Fibroblast of lung (primary cell): ENCODE measurements at places on chromosomes 13 and 19.
A peak's percentile ranks its signal among the peaks of the same experiment; 100 is the strongest.

- peak; percentile 68 for DNase-seq
These were observed 6.5 kb upstream of the LIPE start for GRCh38 chr19:42433503-42434260.

- no peak for DNase-seq
These were observed 723.9 kb downstream of the PCDH9 start for GRCh38 chr13:66506051-66506777.

DNA sequence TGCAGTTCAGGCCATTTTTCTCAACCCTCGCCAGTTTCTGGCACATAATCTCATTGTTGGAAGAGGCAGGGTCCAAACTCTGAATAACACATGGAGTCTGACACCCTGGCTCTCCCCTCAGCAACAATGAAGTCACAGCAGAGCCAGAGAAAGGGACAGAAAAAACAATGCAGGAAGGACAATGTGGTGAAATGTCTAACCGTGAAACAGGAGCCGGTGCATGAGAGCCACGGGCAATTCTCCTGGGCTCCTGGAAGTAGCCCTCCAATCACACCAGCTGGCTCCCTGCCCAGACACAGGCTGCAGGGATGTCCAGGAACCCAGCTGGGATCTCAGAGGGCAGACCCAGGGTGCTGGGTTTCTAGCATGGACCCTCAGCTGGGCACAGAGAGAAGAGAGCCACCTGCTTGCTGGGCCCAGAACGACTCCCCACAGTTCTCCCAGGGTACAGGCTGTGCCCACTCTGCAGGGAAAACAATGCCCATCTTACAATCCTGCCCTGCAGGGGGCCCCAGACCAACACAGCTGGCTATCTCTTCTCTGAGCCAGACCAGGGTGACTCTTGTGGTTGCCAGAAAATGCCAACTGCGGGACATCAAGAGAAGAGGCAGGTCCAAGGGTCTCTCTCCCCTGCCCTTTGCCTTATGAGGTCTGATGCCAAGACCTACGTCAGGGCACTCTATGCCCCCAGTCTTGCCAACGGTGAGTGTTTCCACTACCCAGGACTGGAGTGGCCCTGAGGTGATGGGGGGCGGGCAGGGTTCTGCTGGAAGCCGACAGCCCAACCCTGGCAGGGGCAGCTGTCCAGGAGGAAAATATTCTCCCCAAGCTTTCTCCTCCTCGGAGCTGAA is 64.5 kb downstream of the CEBPG start:
- peak; percentile 22 for DNase-seq

DNA sequence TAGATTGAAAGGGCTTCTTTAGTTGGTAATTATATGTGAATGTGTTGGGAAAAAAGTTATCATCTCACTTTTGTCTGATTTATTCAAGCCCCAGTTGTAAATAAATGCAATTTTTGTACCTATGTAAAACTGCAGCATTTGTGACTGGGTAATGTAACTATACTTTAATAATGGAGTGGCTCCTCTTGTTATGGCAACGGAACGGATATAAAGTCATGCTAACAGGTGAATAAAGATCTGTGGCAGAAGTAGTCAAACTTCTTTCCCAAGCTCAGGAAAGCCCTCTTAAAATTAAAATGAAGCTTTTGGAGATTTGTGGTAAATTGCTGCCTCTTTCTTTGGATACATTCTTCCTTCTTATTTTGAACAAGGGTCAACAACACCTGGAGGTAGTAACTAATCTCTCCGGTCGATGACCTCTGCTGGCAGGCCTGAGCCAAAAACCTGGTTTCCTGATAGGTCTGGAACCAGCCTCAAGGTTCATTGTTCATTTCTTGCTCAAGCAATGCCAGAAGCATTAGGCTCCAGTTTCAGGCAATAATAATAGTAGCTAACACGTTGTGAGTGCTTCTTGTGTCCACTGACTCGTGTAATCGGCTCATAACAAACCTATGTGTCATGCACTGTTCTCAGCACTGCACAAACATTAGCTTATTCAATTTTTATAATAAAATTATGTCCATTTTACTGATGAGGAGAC is 313.4 kb upstream of the DACH1 start:
- DNase-seq = peak; percentile 92

- DNase-seq = no peak
These were observed 89.0 kb downstream of the TEX29 start for GRCh38 chr13:111409413-111409812.

DNA sequence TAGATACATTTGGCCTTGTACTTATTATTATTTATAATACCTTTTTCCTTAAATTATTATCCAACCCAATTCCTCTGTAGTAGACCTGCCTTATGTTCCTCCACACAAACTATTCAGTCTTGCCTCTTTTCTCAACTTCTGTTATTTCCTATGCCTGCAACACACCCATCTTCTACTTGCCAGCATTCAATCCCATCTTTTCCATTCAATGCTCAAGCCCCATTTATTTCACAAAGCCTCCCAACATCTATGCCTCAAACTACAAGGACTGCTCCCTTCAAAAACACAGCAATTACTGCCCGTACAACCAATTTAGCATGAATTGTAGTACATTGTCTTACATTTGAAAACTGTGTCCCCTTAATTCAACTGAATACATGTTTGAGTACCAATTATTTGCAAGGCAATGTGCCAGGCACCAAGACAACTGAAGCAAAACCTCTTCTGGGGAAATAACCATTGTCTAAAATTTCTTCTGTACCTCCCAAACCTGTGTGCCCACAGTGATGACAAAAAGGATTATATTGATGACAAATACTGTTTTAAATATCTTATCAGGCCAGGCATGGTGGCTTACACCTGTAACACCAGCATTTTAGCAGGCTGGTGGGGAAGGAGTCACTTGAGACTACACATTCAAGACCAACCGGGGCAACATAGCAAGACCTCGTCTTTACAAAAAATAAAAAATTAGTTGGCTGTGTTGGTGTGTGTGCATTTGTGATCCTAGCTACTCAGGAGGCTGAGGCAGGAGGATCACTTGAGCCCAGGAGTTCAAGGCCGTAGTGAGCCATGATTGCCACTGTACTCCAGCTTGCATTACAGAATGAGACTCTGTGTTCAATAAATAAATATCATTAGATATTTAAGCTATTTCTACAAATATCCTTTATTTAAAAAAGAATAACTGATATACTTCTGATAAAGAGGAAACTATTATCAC is 35.1 kb downstream of the ELF1 start:
- no peak for DNase-seq

GRCh38 chr19:16025108-16026101 is 50.9 kb upstream of the TPM4 start:
- peak; percentile 36 for DNase-seq

GRCh38 chr19:33661336-33661735 is 39.6 kb downstream of the CHST8 start:
- no peak for DNase-seq

DNA sequence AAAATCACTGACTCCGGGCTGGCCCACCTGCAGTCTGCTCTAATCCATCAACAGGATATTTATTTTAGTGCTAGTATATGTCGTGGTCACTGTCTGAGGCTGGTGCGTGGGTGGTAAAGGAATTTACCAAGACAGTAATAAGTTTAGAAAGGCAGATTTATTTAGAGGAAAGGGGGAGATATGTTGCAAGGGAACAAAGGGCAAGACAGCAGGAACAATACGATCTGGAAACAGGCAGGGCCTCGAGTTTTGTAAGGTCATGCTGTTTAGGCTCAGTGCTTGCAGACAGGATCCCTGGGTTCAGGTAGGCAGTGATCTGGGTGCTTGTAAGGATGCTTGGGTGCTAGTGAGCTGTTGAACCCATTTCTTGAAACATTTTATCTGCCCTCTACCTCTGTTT is 748.2 kb upstream of the SLITRK5 start:
- peak; percentile 42 for DNase-seq

DNA sequence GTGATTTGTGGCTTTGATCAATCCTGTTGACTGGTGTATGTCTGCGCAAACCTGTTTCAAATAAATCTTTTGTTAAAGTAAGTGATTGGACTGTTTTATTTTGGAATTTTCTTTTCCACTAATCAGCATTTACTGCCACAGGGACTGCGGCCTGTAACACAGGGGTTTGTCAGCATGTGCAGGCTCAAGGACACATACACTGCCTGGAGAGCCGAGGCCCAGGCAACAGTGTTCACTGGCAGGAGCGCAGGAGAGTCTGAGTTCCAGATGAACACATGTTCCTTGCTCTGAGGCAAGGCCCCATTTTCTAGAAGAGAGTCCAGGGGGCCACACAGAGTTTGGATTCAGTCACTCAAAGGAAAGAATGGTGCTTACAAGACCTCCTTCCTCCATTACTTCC is 26.0 kb downstream of the SHISA2 start:
- no peak for DNase-seq

- DNase-seq = peak; percentile 57
These were observed at the start of gene ZNF587B for GRCh38 chr19:57830071-57830602. Gene ZNF587B, plus strand, starts transcription at chr19:57830299. Its CDS starts 230 bp downstream, at chr19:57830529.

- DNase-seq = no peak
These were observed 12.9 kb upstream of the MICU2 start for GRCh38 chr13:21616880-21617279.

GRCh38 chr13:102018716-102019115 is 383.1 kb downstream of the FGF14 start:
- peak; percentile 20 for DNase-seq

DNA sequence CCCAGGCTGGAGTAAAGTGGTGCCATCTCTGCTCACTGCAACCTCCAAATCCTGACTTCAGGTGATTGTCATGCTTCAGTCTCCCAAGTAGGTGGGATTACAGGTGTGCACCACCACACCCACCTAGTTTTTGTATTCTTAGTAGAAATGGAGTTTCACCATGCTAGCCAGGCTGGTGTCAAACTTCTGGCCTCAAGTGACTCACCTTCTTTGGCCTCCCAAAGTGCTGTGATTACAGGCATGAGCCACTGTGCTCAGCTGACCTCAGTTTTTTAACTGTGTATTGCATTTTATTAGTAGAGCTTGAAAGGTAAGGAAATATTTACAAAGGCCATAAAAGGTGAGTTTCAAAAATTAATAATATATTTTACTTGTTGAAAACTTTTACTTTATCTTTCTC is 2.3 kb downstream of the ZNF726 start:
- peak; percentile 1 for DNase-seq

- DNase-seq = no peak
These were observed 90.2 kb downstream of the GPC6 start for GRCh38 chr13:93316841-93317240.

DNA sequence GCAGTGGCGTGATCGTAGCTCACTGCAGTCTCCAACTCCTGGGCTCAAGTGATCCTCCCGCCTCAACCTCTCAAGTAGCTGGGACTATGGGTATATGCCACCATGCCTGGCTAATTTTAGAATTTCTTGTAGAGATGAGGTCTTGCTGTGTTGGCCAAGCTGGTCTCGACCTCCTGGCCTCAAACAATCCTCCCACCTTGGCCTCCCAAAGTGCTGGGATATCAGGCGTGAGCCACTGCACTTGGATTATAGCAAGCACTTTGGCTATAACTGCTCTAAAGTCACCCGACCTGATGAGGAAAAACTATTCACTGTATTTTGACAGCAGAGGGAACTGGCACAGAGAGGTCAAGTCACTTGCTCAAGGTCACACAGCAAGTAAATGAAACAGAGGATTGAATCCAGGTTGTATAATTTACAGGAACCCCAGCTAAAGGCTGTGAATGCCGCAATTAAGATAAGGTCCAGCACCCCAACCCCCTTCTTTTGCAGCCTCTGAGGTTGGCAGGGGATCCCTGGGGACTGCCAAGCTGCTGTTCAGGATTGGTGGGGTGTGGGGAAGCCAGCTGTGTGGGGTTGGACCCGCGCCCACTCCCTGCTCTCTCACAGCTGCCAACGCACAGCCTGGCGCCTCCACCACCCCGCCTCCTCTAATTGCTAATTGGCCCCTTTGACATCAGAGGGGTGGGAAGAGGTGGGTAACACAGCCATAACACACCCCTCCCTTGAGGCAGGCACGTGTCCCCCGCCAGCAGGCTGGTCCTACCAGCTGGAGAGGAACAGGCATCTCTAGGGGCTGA is 6.0 kb downstream of the TMIGD2 start:
- peak; percentile 20 for DNase-seq

DNA sequence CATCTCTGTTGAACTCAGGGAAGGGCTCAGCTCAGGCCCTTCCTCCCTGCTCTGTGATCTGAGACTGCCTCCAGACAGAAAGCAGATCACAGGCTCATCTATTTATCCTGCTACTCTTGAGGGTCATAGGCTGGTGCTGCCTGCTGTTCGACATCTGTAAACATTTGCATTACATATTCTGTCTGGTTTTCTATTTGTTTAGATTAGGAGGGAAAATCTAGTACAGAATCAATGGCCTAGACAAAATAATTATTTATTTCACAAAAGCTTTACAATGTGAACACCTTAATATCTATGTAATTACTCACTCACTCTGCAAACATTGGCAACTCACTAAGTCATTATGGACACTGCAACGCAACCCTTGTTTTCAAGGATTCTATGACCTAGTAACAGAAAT is 43.0 kb downstream of the CEP89 start:
- no peak for DNase-seq

DNA sequence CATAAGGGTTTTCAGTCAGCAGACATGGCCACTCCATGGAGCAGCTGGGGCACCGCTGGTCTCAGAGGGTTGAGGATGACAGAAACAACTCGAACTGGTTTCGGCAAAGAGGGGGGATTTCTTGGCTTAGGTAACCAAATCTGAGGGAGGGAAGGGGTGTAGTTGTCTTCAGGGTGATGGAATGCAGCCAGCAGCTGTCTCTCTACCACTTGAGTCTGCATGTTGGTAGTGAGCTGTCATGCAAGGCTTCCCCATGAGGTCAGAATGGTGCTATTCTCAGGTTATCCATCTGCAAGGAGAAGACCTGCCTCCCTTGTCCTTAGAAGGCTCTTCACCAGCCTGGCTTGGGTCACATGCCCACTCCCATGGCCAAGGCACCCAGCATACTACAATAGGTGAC is 55.6 kb upstream of the PEG3 start:
- no peak for DNase-seq

DNA sequence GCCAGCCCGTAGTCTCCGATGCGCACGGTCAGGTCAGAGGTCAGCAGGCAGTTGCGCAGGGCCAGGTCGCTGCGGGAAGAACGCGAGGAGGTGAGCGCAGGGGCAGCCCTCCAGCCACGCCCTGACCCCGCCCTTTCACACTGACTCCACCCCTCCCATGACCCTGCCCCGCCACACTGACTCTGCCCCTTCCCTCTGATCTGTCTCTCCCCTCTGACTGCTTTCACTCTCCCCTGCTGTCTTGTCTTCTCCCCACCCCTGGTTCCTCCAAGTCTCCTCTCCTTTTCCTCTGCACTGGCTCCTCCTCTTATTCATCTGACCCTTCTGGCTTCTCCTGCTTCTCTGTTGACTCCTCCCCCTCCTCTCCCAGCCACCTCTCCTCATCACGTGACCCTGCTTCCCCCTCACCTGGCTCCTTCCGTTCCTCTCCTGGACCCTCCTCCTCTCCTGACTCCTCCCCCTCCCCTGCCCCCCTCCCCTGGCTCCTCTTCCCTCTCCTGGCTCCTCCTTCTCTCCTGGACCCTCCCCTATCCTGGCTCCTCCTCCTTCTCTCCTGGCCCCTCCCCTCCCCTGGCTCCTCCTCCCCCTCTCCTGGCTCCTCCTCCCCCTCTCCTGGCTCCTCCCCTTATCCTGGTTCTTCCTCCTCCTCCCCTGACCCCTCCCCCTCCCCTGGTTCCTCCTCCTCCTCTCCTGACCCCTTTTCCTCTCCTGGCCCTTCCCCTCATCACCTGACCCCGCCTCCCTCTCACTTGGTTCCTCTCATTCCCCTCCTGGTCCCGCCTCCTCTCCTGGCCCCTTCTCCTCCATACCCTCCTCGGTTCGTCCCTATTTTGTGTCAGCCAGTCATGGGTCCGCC is 9.9 kb downstream of the LMTK3 start:
- DNase-seq = no peak

- DNase-seq = no peak
These were observed 24.8 kb downstream of the WBP4 start for GRCh38 chr13:41085961-41086585.
